ENCODE measurements at places on chromosomes 7 and 10. TPM values are rescaled to one million over a fixed set of nuclear protein-coding genes. Genes with fewer than 3 reads are reported as not detected.

KCNH2 gene
- total RNA-seq: 53.9 TPM

RTKN2 gene
- 0.27 TPM for total RNA-seq

ZCWPW1 gene
- 2.4 TPM for total RNA-seq

FAM25A gene
- not detected for total RNA-seq

CNPY1 gene
- not detected for total RNA-seq

PRF1 gene
- 0.81 TPM for total RNA-seq

GRID1 gene
- total RNA-seq: under 0.01 TPM

DNAH11 gene
- total RNA-seq: under 0.01 TPM

IQUB gene
- total RNA-seq: under 0.01 TPM

CH25H gene
- total RNA-seq: not detected

UFSP1 gene
- 4.6 TPM for total RNA-seq

SPRN gene
- under 0.01 TPM for total RNA-seq

BTBD16 gene
- total RNA-seq: not detected

Measured in hematopoietic multipotent progenitor cell (in vitro differentiated cells).